Fibroblast of skin of right quadriceps (primary cell): ENCODE measurements at places on chromosomes 2 and 18.

- DNase-seq = peak; percentile 86
These were observed 63.2 kb downstream of the ZEB2 start for GRCh38 chr2:144456680-144457079.

DNA sequence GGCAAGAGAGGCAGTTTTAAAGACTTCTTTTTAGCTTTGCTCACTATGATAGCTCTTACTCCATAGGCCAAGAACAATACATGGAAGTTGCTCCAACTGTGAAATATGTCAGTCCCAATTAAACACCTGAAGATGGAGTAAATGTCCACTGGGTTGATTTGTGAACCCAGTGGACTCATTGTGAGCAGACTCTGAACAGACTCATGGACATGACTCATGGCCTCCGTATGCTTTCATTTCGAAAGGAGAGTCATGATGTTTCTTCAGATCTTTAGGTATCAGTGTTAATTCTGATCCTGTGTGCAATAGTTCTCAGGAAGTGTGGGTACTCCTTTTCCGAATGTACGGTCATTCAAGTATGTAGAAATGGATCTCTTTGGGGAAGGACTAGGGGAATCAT lies 5.4 kb upstream of the CWC22 start:
- peak; percentile 72 for DNase-seq

DNA sequence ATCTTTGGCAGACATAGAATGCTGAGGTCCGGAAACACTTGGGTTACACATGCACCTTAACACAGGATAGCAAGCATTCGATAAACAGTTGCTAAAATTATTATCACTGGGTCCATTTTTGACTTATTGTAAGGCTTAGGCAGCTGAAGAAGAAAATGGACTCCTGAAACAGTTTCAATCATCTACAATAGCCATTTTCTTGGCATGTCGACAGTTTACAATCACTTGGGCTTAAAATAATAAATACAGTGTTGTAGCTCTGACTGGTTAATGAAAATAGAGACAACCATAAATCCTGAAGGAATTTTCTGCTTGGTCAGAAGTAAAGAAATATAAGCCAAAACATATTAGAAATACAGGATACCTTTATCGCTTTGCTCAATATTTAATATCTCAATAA lies 169.2 kb downstream of the XIRP2 start:
- DNase-seq = no peak

DNA sequence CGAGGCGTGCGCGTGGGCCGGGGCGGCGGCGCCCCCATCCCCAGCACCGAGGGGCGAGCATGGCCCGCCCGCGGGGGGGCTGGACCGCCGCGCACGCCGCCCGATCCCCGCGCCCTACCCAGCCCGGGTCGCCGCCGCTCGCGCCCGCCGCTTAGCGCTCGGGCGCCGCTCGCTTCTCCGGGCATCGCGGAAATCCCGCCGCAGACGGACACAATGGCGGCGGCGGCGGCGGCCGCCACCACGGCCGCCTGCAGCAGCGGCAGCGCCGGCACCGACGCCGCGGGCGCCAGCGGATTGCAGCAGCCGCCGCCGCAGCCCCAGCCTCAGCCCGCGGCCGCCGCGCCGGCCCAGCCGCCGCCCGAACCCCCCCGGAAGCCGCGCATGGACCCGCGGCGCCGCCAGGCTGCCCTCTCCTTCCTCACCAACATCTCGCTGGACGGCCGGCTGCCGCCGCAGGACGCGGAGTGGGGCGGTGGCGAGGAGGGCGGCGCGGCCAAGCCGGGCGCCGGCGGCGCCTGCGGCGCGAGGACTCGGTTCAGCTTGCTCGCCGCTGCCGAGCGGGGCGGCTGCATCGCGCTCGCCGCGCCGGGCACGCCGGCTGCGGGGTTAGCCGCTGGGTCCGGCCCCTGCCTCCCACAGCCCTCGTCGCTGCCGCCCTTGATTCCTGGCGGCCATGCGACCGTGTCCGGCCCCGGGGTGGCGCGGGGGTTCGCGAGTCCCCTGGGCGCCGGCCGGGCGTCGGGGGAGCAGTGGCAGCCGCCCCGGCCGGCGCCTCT lies 453 bp downstream of the CABLES1 start:
- peak; percentile 35 for DNase-seq

DNA sequence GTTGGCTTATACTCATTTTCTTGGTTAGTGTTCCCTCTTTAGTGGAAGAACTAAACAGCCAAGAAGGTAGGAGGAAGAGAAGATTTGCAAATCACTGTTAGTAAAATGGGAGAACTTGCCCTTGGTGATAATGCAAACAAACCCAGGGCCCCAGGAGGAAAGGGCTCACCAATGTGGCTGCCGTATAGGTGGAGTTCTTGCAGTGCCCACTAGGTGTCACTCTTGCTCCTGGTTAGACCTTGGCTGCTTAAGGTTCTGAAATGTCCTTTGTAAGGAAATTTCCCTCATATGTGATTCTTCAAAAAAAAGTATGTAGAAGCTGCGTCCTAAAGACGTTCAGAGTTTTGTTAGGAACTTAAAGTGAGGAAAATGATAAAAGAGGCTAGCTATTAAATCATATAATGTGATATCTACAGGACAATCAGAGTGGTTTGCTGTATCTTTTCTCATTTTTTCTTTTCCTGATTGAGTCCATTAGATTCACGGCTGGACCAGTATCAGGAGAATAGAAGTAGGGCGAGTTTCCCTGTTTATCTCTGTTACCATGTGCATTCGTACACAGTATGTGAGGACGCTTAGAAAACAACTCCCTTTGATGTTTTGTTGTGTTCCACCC lies 48.6 kb downstream of the RPIA start:
- peak; percentile 52 for DNase-seq

DNA sequence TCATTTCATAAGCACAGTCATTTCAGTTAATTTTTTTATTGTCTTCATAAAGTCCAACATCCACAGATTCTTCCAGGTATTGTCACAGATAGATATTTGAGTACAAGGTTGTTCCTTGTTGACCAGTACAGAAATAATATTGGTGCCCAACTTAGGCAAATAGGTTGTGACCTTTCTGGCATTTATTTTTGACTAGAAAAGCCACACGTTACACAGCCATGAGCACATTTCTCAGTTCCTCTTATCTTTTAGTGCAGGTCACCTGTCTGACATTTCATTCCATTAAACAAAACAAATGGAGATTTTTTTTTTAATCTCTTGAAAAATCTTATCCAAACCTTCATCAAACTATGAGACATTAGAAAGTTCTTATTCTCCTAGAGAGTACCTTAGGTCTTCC lies 428.8 kb downstream of the ZNF521 start:
- no peak for DNase-seq

DNA sequence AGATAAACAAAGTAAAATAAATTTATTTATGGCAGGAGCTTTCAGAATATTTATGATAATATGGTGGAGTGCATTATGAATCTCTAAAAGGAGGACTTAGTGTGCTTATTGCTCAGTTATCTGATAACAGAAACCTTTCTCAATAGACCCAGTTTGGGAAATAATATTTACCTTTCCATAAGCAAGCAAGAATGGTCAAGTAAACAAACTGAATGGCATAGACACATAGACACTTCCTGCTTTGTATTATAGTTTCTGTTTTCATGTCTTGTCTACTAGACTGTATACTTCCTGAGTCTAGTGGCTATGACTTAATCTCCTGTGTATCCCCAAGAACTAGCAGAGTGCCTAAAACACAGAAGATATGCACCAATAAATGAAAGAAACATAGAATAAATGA lies 87.8 kb downstream of the UPP2 start:
- DNase-seq = no peak
